ENCODE measurements at places on chromosomes 5 and 9.

DNA sequence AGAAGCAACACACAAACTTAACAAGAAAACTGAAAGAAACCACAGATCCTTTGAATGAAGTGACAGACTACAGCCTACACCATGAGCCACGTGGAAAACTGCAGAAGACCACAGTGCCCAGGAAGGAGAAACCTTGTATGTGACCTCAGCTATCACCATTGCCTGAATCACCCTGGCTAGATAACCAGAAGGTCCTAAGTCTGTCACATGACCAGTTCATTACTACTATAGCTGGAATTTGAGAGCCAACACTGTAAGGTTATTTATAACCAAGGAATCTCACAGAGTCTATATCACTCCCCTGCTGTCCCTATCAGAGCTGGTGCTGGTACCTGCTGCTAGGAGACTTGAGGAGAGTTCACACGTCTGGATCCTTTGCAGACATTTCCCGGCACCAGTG is 90.3 kb upstream of the FBXL17 start:
- DNase-seq = peak; percentile 21

GRCh38 chr9:17138503-17138902 is 3.7 kb downstream of the CNTLN start:
- no peak for DNase-seq

DNA sequence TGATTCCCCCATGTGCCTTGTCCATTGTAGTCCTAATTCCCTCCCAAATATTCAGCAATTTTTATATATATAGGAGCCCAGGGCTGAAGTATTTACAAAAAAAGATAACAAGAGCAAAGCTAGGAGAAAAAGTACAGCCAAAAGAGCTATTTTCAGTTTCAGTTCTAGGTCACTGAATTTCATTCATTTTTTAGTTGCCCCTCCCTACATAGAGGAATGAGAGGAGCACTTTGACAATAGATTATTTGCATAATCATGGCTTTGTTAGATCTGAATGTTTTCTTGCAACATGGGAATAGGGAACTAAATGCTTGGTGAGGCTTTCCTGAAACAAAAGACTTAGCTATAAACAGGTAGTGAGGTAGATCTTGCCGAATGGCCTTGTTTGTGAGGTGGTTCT is 15.3 kb upstream of the F2RL2 start:
- DNase-seq = peak; percentile 58

DNA sequence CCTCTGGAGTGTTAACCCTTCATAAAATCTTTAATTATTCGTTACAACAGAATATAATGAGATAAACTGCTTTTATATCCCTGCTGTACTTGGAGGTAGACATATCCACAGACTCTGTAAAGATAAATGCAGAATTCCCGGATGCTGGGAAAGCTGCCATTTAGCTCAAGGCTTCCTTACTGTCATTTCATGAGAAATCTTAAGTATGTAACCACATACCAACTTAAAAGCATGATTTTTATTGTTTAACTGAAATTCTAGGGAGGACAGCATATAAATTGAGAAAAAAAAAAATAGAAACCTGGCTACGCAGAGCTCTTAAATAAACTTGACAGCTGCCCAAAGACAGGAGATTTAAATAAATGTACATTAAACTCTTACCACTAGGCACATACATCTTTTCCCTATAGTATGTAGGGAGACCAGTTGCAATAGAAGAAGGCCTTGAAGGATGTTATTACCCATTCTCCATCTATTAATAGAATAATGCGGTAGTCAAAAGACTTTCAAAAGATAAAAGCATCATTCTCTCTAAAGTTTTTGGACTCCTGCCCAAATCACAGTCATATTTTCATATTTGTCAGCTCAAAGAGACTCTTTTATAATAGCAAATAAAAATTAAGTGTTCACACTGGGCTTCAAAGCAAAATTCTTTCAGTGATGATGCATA is 373.8 kb downstream of the NDUFS4 start:
- DNase-seq = peak; percentile 63

DNA sequence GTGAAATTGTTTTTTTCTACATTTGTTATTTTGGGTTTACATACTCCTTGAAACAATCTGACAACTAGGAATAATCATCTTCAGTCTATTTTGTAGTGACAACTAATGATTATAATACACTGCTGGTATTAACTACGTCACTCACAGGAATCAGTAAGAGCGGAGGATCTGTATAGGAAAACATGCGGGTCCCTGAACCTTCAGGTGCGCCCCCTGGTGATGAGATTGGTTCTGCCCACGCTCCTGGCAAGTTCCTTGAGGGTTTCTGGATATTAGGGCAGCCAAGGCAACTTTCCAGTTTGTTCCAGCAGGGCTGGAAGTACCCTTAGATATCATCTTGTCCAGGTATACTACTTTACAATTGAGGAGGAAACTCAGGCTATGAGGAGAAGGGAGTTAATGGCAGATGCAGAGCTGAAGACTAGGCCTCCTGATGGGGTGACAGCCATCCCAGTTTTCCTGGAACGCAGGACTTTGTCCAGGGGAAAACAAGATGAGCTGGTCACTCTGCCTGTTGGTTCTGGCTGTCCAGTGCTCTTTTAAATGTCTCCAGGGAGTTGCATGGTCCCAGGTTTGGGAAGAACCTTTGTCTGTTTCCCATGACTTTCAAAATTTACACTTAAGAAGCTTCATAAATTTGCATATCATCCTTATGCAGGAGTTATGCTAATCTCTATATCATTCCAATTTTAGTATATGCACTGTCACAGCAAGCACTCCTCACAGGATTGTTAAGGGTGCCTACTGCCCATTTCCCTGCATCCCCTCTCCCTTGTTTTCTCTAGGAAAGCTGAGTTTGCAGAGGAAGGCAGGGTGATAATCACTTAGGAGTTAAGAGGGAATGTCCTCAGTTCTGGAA is 14.9 kb upstream of the WNT8A start:
- DNase-seq = peak; percentile 89

DNA sequence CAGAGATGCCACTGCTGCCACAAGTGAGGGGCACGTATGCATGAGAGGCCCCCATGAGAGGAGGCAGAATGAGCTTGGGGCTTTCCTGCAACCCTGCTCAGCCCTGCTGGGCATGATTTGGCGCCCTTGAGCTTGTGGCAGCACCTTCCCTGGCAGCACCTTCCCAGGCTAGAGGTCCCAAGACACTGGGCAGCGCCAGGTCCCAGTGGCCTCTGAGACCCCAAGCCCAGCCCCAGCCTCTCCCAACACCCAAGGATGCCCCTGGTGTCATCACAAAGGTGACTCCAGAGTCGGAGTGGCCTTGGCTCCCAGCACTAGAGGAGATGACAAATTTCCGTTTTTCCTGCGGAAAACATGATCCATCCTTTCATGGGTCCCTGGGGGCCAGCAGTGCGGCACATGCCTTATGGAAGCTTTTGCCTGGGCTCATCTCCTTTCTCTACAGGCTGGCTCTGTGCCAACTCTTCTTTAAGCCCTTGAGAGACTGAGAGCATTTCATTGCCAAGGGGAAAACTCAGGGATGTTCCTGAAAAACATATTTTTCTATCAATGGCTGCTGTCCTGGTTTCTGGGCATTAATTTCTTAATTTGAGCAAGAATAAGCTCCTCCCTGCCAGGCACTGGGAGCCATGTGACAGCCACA is 77.1 kb upstream of the ADAMTS2 start:
- no peak for DNase-seq

GRCh38 chr5:103804711-103805110 is 242.1 kb upstream of the NUDT12 start:
- DNase-seq = peak; percentile 21

- no peak for DNase-seq
Observed at GRCh38 chr5:72644296-72644695, 137.1 kb upstream of the ZNF366 start.

DNA sequence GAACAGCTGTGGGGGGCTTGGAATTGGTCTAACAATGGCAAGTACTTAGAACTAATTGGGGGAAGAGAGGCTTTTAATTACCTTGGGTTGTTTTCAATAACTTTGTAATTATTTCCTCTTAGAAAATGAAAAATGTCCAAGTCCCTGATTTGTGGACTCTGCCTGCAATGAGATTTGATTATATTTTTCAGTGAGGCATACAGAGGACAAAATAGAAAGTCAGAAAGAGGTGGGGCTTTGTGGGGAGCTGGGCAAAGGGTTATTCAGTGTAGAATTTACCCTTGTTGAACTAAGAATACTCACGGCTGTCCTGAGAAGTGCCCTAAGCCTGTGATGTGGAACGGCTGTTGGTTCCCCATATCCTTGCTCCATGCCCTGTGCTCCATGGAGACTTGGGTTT is 153.0 kb downstream of the ICE1 start:
- DNase-seq = no peak

- no peak for DNase-seq
Observed at GRCh38 chr5:109723606-109724005, 33.9 kb downstream of the MAN2A1 start.

DNA sequence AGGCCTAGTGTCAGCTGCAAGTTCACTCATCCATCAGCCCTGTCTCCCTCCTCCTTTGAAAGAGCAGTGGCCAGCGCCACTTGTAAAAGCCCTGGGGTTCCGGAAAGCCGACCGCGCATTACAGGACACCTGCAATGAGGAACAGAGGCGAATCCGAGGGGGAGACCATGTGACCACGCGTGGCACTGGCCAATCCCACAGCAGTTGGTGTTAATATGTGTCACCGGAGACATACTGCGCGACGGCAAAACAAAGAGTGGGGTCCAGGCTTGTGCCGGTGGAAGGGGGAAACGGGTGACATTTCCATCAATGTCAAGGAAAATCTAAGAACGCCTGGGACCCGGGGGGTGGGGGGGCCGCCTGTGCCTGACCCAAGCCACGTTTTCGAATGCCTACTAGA is 480.8 kb downstream of the SPATA31A7 start:
- no peak for DNase-seq

GRCh38 chr5:170179626-170180025 is 53.2 kb upstream of the C5orf58 start:
- DNase-seq = no peak

GRCh38 chr9:6901180-6901579 is 143.4 kb downstream of the KDM4C start:
- no peak for DNase-seq

GRCh38 chr9:76887003-76887821 is 18.7 kb downstream of the PRUNE2 start:
- no peak for DNase-seq

DNA sequence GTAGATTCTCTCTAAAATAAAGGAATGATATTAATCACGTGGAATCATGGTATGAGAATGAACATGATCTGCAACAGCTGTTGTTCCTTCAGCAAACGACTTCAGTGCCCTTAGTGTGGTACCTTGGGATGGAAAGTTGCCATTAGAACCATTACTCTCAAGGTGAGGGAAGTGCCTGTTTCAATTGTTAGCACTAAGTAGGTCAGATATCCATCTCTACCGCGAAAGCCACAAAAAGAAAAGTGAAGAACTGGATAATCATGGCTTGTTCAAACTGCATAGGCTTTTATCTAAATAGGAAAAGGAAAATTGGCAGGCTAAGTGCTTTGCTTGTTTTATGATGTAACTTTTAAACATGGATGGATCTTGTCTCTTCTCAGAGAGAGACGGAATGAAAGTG is 380.7 kb downstream of the MRPS30 start:
- no peak for DNase-seq

- DNase-seq = no peak
Observed at GRCh38 chr5:116494784-116495450, 79.7 kb downstream of the SEMA6A start.

DNA sequence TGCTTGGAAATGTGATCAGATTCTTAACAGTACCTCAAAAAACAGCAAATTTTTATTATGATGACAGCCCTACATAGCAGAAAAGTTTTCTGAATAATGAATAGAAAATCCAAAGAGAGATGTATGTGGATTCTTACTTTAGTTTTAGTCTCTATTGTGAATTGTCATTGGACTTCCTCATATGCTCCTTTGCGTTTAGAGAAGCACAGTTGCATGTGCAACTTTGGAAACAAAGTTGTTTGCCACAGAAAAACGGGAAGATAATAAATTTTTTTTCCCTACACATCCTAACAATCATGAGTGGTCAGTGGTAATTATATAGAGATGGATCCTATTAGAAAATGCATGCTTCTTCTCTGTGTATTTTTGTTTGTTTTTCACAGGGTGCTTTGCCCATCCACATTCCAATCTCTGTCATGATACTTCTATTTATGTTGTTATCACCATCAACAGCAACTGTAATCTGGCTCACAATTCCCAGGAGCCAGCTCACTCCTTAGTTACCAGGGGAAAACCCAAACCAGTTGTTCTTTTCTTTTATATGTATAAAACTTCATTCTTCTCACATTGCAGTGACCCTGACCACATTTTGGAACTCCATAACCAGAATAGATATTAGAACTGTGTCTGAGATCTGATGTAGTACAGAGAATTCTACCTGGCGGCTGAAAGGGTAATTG is 118.7 kb downstream of the NDUFS4 start:
- peak; percentile 58 for DNase-seq

- DNase-seq = peak; percentile 11
Observed at GRCh38 chr9:38360839-38361472, 31.5 kb upstream of the ALDH1B1 start.

GRCh38 chr5:16609412-16609811 is 7.4 kb downstream of the RETREG1 start:
- DNase-seq = no peak

- peak; percentile 10 for DNase-seq
Observed at GRCh38 chr5:69368458-69369339, 621 bp downstream of the AK6 start.

GRCh38 chr9:32427111-32427873 is 42.8 kb downstream of the ACO1 start:
- DNase-seq = peak; percentile 59

- DNase-seq = no peak
Observed at GRCh38 chr5:171431251-171431777, 11.9 kb downstream of the FGF18 start.

DNA sequence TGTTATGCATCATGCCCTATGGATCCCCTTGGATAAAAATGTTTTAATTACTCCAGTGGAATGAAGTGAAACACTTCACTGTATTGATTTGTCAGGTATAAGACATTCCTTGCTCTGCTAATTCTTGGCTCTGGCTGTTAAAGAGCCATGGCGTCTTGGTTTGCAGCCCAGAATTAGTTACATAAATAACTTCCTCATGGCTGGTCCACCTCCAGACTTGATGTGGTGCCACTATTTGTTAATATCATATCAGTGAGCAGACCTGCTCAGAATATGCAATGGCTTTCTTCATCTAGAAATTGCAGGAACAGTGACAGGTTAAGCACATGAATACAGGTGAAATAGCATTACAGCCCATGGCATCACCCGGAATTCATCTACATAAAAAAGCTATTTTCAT is 446.9 kb upstream of the GRIN3A start:
- no peak for DNase-seq

- DNase-seq = no peak
Observed at GRCh38 chr5:96096724-96097123, 135.1 kb upstream of the ELL2 start.

DNA sequence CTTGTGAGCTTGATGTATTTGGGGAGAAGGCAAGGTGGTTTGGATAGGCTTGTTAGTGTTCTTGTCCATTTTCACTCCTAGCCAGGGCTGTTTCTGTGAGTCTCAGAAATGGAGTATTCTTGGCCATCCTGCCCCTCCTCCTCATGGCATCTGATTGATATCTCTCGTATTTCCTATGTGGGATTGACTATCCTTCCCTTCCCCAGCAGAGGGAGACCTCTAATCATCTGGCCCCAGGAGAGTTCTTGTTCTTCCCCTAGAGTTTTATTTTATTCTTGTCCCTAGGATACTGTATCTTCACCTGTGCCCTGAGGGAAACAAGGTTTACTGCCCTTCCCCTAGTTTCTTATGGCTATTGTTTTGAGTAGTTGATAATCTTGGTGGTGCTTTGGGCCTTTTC is 114.4 kb downstream of the VPS13A start:
- DNase-seq = peak; percentile 73
